ENCODE measurements at places on chromosomes 7 and 10.

DNA sequence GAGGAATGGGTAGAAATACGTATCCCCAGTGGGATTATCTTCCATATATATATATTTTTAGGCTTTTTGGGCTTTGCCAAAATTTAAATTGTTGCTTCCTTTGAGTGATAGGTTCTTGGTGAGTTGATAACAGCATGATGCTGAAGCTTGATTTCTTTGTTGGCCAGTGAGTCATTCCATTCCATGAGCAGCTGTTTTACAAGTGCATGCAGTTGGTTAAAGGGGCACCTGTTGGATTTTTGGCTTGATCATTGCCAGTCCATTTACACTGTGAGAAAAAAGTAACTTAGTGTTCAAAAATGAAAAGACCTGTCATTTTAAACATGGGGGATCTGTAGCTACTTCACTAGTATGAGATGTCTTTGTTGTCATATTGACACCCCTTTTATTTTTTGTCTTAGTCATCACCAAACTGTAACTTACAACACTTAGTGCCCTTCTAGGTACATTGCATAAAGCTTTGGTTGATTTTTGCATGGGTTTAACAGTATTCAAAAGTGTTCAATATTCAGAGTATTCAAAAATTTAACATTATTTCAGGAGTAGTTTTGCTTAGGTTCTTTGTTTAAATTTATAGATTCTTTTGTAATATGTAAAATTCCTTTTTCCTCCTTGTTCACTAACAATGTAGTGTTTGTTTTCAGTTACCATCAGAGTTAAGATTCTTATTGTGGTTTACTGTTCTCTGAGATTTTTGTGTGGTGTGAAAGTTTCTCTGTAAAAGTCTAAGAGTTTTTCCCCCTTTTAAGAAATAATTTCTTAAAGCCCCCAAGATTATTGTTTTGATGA lies 8.8 kb downstream of the AKAP9 start:
- DNase-seq = no peak

DNA sequence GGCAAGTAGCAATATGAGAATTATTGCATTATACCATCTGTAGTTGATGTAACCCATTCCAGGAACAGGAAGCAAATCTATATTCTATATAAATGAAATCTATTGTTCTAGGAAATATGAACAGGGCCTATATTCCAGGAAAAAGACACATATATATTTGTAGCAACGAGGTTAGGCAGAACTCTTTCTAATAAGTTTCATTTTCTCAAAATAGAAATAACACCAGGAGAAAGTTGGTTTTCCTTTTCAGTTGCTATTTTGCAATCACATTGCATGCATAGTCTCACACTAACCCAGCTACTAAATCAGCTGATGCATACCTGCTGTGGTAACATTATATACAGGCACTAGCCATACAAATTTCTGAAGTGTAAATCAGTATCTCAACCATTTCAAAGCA lies 6.2 kb upstream of the IFIT2 start:
- DNase-seq = no peak

GRCh38 chr10:116082206-116082605 lies 190.8 kb downstream of the GFRA1 start:
- no peak for DNase-seq

DNA sequence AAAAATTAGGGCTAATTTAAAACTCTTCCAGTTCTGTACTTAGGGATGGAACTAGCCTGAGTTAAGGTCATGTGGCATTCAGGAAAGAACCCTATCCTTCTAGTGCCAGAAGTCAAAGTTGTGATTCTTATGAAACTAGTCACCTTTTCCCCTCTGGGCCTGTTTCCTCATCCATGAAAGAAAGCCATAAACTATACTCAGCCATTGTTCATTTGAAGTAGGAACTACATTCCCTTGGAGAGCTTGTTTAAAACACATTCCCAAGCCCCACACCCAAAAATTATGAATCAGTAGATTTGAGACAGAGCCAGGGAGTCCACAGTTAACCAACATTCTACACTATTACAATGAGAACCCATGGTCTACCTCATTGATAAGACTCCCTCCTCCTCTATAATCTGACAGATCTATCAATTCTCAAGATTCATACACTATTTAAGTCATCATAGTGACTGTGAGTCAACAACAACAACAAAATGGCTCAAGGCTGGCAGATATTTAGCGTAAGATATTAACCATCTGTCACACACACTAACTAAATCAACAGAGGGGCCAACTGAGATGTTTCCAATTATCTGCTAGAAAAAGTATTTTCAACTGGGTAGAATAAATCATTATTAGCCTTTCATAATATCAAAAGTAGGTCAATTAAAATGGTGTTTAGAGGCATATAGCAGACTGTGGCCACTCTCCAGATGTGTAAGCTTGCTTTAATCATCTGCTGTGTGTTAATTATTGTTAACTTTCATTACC lies 102.3 kb downstream of the SLC25A13 start:
- DNase-seq = no peak

- DNase-seq = no peak
These were observed 359.7 kb upstream of the ZNF32 start for GRCh38 chr10:44008270-44008916.

- no peak for DNase-seq
These were observed 187.5 kb downstream of the WDR37 start for GRCh38 chr10:1243486-1244234.

GRCh38 chr7:5477723-5478531 lies 54.3 kb upstream of the TNRC18 start:
- no peak for DNase-seq

GRCh38 chr7:69780379-69780778 lies 182.1 kb downstream of the AUTS2 start:
- DNase-seq = no peak

GRCh38 chr7:133359449-133359848 lies 106.6 kb downstream of the EXOC4 start:
- DNase-seq = no peak
